ENCODE measurements at places on chromosomes 3 and 15. TPM values are rescaled to one million over a fixed set of nuclear protein-coding genes. Genes with fewer than 3 reads are reported as not detected.

DNA sequence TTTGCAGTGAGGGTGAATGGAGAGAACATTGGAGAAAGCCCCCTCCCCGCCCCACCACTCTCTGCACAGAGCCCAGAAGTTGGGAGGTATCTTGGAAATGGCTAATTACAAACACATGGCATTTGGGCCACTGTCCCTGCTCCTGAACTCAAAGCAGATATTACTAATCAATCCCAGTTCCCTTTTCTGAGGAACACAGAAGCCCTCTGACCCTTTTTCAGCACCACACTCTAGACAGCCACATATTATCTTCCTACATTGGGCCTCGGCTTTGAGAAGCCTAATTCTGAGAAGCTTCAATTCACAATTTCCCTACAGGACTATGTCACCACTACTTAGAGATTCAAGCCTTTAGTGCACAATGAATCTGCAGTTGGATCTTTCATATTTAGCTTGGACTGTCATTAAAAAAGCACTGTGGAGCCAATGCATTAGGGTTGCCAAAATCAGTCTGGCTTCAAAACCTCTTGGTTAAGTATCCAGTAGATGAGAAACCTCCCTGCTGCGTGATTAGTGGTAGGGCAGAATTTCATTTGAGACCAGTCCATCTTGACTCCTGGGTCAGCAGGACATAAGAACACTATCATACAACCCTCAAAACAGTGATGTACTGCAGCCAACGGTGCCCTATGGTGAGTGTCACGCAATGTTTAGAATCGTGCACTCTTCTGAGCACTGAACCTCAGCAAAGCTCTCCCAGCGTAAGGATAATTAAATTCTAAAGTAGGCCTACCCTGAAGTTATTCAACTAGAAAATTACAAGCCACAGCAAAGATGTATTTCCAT is 26.1 kb downstream of the MGLL start:
- no peak for DNase-seq

- no peak for DNase-seq
These were observed 50.3 kb upstream of the ATP13A3 start for GRCh38 chr3:194536871-194537637.

DNA sequence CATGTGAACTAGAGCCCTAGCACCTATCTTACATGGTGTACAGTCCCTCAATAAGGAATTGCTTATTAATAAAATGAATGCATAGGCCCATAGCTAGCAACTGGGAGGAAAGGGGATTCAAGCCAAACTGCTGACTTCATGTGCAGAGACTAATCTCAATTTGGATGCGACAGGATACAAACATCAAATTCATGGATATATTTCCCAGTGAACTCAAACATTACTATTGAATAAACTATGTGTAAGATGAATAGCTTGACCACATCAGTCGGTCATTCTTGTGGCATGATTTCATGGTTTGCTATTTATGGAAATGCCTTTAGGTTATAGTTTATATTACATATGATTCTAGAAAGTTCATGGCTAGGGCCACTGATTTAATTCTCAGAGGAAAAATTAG is 268.6 kb upstream of the SLITRK3 start:
- DNase-seq: no peak

The TNNC1 gene
- total RNA-seq: 44.0 TPM

The FBXW12 gene
- total RNA-seq: not detected

The DNAH1 gene
- total RNA-seq: 16.4 TPM

Data from lower lobe of right lung (tissue), 2 donors.